C1 segment of cervical spinal cord (tissue), 14 donors: ENCODE measurements at places on chromosomes 13 and 19.
A peak's percentile ranks its signal among the peaks of the same experiment; 100 is the strongest.

- no peak for DNase-seq
These were observed 2.2 kb upstream of the TNFRSF19 start for GRCh38 chr13:23567906-23568460.

- DNase-seq: no peak
These were observed 17.7 kb downstream of the ZNF763 start for GRCh38 chr19:11982526-11982925.

DNA sequence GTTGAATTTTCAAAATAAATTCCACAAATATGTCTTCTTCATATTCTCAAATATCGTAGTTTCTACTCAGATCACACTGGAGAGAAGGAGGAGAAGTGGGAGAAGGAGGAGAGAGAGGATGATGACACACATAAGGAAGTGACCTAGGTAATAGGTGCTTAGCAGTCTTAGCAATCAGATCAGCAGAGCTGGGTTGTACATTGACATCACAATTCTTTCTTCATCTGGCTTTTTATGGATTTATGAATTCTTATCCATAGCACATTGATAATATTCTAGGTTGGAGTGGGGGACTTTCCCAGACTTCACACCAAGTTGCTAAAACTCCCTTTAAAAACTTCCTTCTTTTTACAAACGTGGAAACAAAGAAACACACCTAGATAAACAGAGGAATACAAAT is 86.9 kb downstream of the FGF9 start:
- no peak for DNase-seq

GRCh38 chr19:58581227-58582141 is 8.3 kb upstream of the MZF1 start:
- no peak for DNase-seq

DNA sequence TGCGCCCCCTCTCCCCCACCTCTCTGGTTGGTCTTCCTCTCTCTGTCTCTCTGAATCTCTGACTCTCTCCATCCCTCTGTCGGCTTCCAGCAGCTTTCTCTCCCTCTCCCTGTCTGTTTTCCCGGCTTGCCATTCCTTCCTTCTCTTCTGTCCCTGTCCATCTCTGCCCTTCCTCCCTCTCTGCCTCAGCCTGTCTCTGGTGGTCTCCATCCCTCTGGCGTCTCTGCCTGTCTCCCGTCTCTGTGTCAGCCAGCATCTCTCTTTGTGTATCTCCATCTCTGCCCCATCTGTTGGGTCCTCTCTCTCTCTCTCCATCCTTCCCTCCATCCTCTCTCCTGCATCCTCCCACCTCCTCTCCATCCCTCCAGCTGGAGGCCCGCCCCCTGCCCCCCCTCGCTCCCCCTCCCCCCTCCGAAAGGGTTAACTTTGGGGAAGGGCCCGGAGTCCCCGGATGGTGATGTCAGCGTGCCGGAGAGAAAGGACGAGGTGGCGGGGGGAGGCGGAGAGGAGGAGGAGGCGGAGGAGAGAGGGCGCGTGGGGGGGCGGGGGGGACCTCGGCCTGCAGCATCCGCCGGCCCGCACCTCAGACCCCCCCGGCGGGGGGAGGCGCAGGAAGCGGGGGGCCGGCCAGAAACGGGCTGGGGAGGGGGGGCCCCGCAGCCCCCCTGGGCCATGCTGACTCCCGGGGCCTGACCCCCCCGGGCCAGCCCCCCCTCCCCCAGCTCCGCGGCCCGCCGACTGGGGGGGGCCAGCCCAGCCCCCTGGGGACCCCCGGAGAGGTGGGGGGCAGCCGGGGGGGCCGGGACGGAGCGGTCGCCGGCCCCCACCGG is at the start of gene BRSK1:
TSS of gene BRSK1 (plus strand) at position 450 of the 830 bp plus-strand sequence. CDS start 446 bp downstream, outside the sequence.
- peak; percentile 84 for DNase-seq

DNA sequence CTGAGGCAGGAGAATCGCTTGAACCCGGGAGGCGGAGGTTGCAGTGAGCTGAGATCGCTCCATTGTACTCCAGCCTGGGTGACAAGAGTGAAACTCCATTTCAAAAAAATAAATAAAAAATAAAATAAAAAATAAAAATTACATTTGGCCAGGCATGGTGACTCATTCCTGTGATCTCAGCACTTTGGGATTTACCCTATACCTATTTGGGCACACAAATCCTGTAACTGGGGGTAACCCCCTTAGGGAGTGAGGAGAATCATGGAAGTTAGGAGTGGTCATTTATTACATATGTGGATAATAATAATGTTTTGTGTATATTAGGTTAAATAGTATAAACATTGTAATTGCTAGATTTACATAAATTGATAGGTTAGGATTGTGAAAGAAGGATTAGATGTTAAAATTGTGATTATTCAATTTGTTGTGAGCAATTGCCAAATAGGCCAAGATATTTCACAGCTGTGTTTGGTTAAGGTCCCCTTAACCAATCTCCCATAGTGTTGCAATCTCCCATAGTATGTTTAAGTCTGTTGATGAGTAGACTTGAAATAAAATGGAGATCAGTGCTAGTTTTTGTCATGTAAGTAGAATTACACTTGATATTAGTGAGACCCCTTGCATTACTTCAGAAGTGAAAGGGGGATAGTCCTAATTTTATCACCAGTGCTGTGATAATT is 30.7 kb downstream of the ZNF844 start:
- DNase-seq: no peak

DNA sequence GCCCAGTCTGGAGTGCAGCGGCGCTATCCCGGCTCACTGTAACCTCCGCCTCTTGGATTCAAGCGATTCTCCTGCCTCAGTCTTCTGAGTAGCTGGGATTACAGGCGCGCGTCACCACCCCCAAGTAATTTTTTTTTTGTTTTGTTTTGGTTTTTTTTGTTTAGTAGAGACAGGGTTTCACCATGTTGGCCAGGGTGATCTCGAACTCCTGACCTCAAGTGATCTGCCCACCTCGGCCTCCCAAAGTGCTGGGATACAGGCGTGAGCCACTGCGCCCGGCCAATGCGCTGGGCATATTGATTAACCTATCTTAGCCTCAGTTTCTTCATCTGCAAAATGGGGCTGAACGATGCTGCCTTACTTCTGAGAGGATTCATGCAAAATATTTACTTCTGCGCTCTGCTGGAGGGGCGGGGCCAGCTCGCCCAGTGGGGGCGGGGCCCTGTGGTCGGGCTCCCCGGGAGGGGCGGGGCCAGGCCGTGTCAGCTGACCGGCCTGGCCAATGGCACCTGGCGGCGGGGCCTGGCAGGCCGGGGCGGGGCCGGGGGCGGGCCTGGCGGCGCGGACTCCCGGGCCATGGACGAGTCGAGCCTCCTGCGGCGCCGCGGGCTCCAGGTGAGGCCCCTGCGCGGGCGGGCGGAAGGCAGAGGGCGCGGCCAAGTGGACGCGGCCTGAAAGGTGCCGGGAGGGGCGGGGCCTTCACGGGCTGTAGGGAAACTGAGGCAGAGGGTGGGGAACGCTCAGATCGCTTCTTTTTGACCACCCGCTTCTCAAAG is at the start of gene MAST3:
TSS of gene MAST3 (plus strand) at position 562 of the 776 bp plus-strand sequence. CDS start at position 577, 15 bp downstream.
- DNase-seq: no peak

DNA sequence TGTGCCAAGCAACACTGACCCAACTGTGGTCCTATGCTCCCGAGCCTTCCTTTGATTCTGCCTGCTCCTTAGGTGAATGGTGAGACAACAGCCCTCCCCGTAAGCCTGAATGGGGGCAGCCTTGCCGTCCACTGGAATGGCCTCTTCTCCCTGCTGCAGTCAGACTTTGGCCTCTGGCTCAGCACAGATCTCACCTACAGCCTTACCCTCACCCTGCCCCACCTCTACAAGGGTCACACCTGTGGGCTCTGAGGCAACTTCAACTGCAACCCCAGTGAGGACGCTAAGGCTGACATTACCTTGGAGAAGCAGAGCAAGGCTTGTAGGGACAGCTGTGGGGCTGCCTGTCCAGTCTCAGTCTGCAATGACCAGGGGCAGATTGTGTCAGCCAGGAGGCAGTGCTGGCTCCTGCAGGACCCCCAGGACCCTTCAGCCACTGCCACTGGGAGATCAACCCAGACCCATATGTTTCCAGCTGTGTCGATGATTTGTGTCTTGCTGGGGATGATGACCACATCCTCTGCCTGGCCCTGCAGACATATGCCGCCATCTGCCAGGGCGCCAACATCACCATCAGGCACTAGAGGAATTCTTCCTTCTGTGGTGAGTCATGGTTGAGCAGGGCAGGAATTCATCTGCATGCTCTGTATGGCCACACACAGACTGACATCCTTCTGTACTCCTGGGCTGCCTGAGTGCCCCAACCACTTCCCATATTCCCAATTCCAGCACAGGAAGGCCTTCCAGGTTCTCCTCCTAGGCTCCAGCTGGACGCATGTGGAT is 27.3 kb upstream of the FXYD3 start:
- no peak for DNase-seq

GRCh38 chr19:49930483-49931011 is 1.2 kb upstream of the NUP62 start:
- no peak for DNase-seq

DNA sequence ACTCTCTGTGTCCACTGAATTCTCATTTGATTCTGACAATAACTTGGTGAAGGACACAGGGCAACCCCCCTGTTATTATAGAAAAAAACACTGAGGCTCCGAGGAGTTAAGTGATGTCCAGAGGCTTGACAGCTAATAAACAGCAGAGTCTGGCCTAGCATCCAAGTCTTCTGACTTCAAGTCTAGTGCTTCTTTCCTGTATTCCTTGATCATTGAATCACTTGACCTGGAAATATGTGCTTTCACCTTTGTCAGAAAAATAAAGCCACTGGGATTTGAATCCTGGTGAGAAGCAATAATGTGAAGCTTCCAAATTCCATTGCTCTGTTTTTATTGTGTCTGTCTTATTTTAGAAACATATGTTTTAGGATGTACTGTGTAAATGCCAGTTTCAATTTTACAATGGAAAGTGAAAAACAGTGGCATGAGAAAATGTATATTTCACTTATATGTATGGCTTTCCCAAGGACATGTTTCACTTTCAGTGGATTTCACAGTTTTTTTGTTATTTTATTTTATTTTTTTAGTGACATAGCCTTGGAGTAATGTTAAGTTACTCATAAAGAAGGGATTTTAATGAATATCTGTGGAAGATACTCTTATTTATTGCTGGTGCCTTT is 190.2 kb downstream of the GPC6 start:
- no peak for DNase-seq

- no peak for DNase-seq
These were observed 97.0 kb upstream of the MBNL2 start for GRCh38 chr13:97124915-97125809.

- no peak for DNase-seq
These were observed 13.9 kb upstream of the DNAJC15 start for GRCh38 chr13:43009506-43009905.

DNA sequence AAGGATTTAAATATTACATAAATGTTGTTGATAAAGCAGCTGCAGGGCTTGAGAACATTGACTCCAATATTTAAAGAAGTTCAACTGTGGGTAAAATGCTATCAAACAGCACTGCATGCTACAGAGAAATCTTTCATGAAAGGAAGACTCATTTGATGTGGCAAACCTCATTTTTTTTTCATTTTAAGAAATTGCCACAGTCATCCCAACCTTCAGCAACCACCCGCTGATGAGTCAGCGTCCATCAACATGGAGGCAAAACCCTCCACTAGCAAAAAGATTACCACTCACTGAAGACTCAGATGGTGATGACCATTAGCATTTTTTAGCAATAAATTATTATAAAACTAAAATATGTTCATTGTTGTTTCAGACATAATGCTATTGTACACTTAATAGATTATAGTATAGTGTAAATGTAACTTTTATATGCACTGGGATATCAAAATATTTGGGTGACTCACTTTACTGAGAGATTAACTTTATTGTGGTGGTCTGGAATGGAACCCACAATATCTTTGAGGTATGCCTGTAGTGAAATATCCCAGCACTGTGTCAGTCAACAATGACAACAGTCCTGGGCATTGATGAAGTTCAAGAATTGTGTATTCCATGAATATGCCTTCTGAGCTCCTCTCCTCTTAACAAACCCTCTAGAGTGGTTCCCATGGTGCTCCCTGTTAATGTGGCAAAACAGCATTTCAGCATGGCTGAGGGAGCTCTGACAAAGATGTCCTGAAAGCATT is 52.4 kb upstream of the SOX21 start:
- DNase-seq: no peak

DNA sequence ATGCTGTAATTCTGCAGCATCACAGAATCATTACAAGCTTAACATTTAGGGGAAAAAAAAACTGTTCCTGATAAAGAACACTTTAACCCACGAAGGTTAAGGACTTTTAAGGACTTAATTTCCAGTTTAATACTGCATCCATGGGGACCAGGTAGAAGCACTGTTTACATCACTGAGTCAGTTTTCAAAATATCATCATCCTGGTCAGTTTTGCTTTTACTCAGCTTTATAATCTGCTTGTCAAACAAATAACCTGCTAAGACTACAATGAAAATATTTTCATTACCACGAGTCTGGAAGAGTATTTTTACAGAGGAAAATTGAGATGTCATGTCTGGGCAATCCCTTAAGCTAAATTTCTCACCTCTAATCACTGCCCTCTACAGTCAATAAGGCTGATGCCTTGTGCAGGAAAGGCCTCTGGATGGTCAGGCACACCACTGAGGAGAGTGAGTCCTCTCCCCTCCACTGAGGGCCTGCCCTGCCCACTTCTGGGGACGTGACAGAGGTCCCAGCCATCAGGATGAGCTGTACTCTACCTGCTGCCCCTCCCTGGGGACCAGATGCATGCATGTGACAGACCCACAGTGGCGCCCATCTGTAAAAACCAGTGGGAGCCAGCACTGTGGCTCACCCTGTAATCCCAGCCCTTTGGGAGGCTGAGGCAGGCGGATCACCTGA is 31.0 kb downstream of the FOXO1 start:
- no peak for DNase-seq

DNA sequence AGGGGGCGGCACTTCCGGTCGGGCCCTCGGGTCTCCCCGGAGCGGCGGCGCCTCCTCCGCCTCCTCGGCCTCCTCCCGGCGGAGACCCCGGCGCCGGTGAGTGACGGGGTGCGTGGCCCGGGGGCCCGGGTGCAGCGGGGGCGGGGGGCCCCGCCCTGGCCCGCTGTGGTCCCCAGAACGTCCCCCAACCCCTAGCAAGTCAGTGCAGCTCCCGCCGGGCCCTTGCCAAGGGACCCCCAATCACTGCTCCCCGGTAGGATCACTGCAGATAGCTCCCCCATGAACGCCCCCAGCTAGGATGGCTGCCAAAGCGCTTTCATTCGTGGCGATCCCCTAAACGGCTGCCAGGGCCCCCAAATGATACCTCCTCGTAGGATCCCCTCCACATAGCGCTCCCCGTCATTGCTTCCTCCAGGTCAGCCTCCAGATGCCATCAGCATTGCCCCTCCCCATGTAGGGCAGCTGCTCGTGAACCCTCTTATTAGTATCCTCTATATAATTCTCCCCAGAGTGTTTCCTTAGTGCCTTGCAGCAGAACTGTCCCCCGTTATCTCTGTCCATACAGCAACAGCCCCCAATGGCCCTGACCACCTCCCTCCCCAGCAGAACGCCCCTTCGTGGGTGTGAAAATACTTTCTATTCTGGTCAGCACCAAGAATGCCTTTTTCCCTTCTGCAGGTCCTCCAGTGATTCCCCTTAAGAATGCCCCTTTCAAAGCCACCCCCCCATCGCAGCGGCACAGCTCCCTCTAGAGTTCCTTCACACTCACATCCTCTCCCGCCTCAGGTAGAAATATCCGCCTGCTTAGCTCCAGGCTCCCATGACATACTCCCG is at the start of gene ZNF865:
TSS of gene ZNF865 (plus strand) at position 11 of the 834 bp plus-strand sequence. CDS start 7,972 bp downstream, outside the sequence.
- peak; percentile 58 for DNase-seq
